ENCODE measurements at places on chromosomes 4 and X.

DNA sequence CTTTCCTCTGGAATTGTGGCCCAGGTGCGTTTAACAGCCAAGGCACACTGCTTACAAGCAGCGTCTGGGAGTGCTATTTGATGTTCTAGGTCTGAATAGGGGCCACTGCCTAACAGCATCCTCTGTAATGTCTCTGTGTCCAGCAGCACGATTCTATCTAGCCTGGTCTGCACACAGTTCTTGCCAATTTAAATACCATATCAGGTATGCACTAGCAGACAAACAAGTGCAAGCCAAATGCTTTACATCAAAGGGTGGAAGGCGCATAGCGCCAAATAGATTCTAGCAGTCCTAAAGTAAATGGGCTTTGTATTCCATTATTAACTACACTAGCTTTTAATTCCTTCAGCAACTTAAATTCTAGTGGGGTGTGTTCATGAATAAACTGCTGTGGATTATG lies 15.8 kb upstream of the UGDH start:
- no peak for DNase-seq

DNA sequence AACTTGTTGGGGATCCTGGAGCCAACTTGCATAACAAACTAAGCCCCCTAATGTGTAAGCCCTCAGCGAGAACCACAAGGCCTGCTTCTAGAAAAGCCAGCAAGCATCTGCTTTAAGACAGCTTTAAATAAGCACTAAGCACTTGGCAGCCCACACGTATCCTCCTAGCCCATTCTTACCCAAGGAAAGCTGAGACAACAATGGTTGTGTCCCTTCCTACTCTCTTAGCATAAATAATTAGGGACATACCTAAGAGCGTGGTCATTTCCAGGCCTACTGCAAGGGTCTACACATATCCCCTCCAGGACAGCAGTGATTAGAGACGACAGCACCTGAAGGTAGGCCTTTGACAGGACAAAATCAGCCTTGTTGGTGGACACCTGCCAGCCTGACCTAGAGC lies 322.8 kb upstream of the PPARGC1A start:
- no peak for DNase-seq

DNA sequence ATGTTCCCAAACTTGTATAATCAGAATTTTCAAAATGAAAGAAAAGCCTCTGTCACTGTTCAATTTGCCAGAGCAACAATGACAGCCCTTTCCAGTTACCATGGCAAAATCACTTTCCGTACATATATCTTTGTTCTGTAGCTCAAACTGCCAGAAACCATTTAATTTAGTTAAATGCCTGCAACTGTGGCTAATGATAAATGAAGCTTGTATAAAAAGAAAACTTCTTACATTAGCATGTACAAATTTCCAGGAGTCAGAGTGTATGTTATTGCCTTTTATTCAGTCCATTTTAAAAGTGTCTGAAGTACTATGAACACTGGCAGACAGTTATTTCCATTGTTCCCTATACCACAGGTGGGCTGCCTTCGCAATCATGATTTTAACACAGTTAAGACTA lies 30.3 kb downstream of the ARAP2 start:
- no peak for DNase-seq

DNA sequence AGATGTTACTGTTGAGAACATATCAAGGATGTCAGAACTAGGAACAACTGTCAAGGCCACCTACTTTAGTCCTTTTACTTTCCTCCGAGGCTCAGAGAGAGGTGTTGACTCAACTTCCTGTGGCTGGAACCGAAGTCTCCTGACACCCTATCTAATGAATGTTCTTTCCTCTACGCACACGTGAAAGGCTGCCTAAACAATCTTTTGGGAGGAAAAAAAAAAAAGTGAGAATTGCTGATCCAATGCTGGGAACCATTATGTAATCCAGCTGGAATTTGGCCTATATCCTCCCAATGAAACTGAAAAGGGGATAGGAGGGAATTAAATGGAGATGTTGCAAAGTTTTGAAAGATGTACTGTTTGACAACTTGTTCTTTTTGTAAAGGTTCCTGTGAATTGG lies 8.3 kb upstream of the MAP7D3 start:
- DNase-seq, result no peak

DNA sequence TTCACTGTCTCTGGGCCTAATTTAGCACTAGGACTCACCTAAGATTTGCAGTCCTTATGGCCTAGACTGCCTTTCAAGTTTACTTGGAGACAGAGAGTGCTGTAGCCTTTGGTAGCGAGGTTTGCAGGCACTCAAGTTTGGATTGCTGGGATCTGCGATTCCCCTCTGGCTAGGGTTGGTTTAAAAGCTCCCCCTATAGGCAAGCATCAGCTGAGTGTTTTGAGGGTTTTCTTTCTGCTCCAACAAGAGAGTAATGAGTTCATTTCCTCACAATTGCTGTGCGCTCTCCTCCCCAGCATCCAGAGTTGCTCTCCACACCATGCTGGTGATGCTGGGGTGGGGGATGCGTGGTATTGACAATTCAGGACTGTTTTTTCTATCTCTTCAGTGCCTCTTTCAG lies 206.9 kb downstream of the GLUD2 start:
- DNase-seq, result no peak

GRCh38 chr4:44662623-44663005 lies 11.2 kb upstream of the YIPF7 start:
- no peak for DNase-seq

DNA sequence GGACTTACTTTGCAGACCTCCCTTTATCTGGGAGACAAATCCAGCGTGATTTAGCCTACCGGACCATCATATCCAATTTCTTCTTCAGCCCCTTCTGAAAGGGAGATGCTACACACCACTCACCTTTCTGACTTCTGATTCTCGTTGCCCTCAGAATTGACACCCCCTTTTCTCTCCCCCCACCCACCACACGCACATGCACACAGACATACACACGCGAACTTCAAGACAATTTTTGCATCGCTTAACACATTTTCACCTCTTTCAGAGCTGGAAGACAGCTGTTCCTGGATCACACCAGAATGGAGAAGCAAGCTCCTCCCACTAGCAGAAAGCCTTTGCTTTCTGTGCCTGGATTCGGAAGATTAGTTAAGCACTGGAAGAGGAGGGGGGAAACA lies 1.0 kb upstream of the SNCA start:
- peak; percentile 12 for DNase-seq

GRCh38 chrX:10326578-10326977 lies 169.8 kb downstream of the CLCN4 start:
- no peak for DNase-seq

GRCh38 chrX:15055146-15055930 lies 182.1 kb downstream of the MOSPD2 start:
- DNase-seq, result no peak

- DNase-seq, result no peak
These were observed 152.3 kb downstream of the ARAP2 start for GRCh38 chr4:36091997-36092396.

GRCh38 chrX:45527834-45528233 lies 327.2 kb upstream of the DIPK2B start:
- no peak for DNase-seq

GRCh38 chr4:72997409-72997808 lies 72.1 kb downstream of the COX18 start:
- DNase-seq, result no peak

DNA sequence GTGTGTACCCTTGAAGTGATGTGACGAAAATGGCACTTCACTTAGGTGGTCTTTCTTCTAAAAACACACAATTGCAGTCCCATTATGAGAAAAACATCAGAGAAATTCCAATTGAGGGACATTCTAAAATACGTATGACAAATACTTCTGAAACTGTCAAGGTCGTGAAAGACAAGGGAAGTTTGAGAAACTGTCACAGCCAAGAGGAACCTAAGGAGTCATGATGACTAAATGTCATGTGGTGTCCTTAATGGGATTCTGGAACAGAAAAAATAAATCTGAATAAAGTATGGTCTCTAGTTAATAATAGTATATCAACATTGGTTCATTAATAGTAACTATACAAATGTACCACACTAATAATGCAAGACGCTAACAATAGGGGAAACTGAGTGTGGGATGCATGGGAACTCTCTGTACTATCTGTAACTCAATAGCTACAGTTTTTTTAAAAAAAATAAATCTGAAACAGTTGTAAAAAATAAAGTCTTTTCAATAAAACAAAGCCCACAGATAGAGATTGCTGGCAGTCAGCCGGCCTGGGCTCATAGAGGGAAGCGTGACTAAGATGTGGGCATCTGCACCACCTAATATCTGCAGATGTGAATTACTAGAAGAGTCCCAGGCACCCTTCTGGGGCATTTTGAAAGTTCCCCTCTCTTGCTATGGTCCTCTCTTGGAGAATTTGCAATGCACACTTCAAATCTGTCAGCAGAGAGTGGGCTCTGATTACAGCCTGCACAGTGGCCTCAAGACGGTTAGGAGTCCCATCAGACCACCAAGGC lies 47.6 kb downstream of the MID1IP1 start:
- no peak for DNase-seq

DNA sequence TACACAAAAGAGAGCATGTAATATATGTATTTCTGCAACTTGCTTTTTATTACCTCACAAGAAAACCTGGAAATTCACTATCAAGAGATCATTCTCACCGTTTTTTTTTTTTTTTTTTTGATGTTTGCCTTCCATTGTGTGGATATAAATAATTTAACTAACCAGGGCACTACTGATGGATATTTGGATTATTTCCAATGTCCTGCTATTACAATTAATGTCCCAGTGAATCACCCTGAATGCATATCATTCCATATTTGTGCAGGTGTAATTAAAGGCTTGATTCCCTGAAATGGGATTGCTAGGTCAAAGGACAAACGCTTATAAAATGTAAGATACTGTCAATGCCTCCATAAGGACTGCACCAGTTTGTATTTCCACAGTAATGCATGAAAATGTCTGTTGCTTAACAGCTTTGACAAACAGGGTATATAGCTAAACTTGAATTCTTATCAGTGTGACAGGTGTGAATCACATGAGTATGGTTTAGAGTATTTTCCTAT lies 87.8 kb downstream of the NCAPG start:
- DNase-seq, result no peak

GRCh38 chr4:32425243-32425642 lies 1705.1 kb downstream of the PCDH7 start:
- no peak for DNase-seq

- no peak for DNase-seq
These were observed 107.0 kb downstream of the SLC4A4 start for GRCh38 chr4:71445811-71446210.

DNA sequence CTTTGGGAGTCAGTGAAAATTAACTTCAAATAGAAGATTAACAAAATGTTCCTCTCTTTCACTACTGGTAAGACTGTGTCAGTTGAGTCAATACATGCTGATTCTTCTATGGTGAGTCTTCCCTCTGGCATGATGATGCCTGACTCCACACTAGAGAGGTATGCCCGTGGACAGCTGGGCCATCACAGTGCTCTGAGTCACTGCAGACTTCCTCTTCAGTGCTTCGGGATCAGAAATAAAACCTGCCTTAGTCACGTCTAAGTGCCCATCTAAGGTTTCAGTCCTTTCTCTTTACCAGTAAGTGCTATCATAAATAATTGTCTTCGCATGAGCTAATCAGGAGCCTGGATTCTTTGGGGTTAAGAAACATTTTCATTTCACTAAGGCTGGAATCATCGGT lies 1.6 kb upstream of the ASB5 start:
- no peak for DNase-seq

GRCh38 chr4:167238226-167238625 lies 3.9 kb upstream of the SPOCK3 start:
- DNase-seq, result no peak

DNA sequence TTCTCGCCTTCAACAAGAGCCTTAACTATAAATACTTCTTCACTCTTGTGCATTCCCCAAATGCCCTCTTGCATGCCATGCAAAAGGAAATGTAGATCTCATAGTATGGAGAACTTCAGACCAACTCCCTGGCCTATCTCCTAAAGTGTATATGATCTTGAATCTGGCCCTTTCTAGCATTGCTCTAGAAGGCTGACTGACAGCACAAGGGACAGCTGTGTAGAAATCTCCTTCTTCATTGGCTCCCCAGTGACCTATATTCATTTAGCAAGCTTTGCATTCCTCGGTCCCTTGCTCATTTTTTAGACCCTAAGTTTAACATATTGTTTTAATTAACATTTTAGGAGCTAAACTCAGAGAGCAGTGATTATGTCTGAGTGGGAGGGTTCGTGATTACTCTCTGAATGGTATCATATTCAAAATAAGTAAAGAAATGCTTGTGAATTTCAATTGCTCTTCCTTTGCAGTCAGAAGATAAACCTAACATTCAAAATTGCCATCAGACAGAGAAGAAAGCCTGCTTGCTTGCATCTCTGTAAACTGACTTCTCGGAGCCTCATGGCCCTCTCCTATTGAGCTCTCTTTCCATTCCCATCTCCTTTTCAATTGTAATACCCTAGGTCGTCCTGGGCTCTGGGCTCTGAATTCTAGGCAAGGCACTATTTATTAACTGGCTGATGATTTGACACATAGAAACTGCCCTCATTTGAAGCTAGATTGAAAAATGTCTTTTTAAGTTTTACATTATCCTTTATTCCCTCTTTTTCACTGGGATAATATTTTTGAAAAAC lies 120.3 kb upstream of the PRKG2 start:
- no peak for DNase-seq

- no peak for DNase-seq
These were observed 13.4 kb upstream of the P2RY10 start for GRCh38 chrX:78931814-78932213.

DNA sequence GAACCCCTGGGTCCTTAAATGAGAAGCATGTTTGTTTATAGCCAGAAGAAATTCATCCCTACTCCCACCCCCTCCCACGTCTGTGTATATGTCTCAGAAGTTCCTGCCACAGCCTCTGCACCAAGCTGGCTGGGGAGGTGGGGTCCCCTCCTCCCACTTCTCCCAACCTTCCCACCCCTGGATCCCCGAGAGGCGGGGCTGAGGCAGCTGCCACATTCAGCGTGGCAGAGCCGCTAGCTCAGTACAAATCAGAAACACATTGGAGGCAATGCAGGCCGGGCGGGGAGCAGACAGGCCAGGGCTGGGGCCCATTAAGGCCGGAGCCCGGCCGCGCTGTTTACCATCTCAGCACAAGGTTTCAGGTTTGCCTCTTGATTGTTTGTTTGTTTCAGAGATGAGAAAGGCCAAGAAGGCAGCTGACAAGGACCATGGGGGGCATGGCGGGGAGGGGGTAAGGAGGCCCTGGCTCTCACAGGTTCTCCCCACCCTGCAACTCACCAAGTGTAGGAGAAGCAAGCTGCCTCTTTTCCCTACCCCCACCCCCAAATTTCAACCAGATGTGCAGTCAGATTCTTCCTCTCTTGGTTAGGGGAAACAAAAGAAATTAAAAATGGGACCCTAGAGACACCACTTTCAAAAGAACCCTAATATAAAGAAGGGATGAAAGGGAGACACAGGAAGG lies 22.3 kb downstream of the PJA1 start:
- no peak for DNase-seq

GRCh38 chr4:167642250-167642649 lies 408.0 kb upstream of the SPOCK3 start:
- DNase-seq, result no peak

GRCh38 chr4:55162396-55162795 lies 37.0 kb upstream of the KDR start:
- DNase-seq, result no peak

- DNase-seq, result no peak
These were observed 155.8 kb downstream of the RPA4 start for GRCh38 chrX:97039363-97040029.
